Fibroblast of pulmonary artery (primary cell): ENCODE measurements at places on chromosomes 1 and 21.

GRCh38 chr1:110235834-110236682, 25.9 kb downstream of the KCNC4 start:
- DNase-seq: peak; percentile 92

DNA sequence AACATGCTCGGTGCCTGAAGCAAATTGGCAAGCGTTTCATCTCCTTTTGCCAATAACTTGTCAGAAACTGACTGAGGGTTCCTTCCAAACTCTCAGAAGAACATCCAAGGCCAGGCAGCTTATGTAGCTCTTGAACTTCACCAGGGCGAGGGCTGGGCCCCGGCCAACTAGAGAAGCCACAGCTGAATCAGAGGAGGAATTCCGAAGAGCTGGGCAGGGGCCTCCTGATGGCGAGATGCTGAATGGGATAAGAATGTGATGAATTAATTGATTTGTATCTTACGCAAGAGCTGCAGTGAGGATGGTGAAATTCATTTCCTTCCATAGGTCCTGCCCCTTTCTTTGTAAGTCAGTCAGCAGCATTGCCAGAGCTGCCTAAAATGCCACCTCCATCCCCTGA, 345.8 kb downstream of the KIF26B start:
- peak; percentile 60 for DNase-seq

GRCh38 chr1:30183895-30184294, 539.5 kb downstream of the MATN1 start:
- DNase-seq: no peak

- DNase-seq: no peak
Measured at GRCh38 chr1:83620016-83620415, 378.9 kb downstream of the TTLL7 start.

GRCh38 chr1:42399315-42400100, 18.9 kb downstream of the RIMKLA start:
- DNase-seq: no peak

GRCh38 chr1:44524655-44525500, 119.8 kb downstream of the RNF220 start:
- no peak for DNase-seq

GRCh38 chr1:231731268-231731667, 104.7 kb downstream of the DISC1 start:
- no peak for DNase-seq

DNA sequence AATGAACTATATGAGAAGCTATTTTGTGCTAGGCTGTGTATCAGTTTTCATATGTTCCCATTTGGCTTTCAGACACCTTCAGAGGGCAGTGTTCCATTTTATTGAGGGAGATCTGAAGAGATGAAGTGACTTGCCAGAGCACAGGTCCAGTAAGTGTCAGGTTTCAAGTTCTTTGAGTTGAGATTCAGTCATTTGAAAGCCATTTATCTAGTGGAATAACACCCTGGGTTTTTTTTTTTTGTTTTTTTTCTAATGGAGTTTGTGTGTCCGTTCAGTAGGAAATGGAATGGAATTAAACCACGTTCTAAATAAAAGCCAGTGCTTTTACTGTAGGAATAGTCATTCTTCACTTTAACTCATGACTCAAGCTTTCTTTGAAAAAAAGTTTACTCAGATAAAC, 652.9 kb upstream of the USP24 start:
- peak; percentile 20 for DNase-seq

DNA sequence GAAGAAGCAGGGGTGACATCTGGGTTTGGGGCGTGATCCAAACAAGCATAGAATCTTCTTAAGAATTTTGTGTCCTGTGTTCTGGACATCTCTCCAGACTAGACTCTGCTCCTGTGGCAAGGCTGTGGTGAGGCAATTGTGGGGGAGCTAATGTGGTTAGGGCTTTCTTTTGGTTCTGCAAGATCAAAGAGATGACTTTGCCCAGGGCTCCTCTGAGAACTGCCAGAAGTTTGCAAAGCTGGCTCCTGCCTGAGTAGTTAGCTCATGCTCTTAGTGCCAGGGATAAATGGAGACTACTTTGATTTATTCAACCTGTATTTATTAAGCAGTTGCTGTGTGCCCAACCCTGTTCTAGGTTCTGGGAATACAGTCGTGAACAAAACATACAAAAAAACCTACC, 34.0 kb upstream of the CRNN start:
- DNase-seq: no peak

DNA sequence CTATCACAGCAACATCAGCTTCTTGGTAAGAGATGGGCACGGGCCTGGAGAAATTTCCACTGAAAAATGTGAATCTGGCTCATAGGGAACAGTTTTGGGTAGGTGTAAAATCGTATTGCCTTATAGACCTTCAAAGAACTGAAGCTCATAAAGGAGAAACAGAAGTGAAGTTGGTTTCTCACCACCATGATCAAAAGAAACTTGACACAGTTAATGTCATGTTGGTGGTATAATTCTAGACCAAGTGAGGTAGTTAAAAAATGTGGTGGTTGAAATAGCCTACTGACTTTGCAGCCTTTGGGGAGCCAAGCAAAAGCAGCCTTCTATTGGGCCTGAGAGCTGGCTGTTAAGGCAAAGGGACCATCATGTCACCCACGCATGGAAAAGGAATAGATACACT, 8.9 kb downstream of the CD1D start:
- no peak for DNase-seq

DNA sequence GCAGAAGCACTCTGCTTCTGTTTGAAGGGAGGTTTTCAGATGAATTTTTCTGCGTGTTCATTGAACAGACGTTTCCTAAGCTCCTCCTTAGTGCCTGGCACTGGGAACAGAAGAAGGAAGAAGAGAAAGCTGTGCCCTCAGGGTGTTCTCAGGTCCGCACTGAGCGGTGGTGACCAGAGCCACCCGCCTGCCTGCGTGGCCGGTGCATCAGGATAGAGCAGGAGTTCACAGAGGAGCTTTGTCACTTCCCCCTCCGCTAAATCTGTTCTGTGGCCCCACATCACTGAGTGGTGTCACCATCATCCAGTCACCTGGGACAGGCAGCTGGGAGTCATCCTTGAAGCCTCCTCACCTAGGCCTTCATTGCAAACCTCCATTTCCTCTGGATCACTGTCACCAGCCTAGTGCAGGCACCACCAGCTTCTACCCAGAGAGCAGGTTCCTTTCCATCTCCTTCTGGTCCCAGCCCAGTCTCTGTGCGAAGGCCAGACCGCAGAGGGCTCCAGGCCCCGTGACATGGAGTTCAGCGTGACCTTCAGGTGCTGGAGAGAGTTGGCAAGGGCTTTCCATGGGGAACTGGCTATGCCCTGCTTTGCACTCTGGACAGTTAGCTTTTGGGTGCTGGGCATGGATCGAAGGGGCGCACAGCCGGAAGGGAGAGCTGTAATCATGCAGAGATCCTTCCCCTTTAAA, 21.7 kb downstream of the PARK7 start:
- no peak for DNase-seq

DNA sequence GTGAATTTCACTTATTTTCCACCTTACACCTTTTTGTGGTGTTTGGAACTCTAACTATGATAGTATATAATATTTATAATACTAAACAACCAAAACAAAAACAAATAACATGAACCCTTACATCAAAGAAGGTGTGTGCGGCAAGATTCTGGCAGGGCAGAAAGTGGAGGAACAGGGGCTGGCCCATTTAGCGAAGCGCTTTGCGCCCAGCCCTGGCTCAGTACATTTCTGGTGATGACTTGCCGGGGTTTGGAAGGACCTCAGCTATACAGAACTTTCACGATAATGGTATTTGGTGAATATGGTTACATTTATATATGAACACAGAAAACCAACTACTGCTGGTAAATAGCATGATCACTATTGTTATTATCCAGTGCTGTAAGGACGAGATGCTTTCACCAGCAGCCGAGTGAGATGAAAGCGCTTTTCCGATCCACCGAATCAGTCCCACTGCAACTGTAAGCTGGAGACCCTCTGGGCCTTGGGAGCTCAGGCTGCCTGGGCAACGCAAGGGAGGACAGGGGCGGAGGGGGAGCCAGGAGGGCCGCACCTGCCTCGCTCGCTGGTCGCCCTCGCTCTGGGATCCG, 63.9 kb downstream of the CD247 start:
- DNase-seq: no peak

GRCh38 chr1:210189426-210189825, 43.2 kb upstream of the SERTAD4 start:
- DNase-seq: no peak

DNA sequence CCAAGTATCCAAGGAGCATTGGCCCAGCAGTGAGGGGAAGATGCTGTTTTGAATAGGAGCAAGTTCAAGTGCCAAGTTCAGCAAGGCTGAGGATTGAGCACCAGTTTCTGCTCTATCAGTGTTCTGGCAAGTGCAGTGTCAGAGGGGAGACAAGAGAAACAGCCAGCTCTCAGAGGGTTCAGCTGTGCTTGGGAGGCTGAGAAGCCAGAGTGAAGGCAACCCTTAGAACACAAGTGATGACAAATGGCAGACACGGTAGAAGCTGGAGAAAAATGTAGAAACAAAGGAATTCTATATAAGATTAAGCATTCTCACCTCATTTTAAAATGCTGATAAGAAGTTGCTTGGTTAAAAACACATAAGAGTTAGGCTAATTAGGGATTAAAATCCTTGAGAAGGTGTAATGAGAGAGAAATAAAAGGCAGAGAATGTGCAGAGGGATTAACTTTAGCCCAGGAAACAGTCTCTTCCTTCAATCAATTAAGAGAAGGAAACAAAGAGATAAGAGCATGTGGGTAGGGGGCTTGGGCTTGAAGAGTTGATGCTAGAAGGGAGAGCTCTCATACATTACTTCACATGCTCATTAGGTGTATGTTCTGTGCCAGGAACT, 475.4 kb downstream of the AJAP1 start:
- DNase-seq: no peak

DNA sequence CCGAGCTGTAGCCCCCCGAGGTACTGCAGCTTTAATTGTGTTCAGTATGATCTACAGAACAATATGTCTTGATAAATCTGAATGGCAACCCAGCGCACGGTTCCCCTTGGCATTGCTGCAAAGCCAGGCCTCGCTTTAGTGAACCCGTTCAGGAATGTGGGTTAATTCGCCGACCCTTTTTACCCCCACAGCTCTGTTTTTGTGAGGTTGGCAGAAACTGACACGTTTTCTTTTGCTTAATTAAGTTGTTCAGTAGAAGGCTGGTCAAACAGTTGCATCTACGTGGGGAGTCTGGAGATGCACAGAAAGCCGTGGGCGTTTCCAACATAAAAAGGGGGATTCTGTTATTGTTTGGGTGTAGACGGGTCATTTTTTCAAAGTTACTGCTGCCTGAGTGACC, 43.2 kb downstream of the OLIG1 start:
- no peak for DNase-seq

DNA sequence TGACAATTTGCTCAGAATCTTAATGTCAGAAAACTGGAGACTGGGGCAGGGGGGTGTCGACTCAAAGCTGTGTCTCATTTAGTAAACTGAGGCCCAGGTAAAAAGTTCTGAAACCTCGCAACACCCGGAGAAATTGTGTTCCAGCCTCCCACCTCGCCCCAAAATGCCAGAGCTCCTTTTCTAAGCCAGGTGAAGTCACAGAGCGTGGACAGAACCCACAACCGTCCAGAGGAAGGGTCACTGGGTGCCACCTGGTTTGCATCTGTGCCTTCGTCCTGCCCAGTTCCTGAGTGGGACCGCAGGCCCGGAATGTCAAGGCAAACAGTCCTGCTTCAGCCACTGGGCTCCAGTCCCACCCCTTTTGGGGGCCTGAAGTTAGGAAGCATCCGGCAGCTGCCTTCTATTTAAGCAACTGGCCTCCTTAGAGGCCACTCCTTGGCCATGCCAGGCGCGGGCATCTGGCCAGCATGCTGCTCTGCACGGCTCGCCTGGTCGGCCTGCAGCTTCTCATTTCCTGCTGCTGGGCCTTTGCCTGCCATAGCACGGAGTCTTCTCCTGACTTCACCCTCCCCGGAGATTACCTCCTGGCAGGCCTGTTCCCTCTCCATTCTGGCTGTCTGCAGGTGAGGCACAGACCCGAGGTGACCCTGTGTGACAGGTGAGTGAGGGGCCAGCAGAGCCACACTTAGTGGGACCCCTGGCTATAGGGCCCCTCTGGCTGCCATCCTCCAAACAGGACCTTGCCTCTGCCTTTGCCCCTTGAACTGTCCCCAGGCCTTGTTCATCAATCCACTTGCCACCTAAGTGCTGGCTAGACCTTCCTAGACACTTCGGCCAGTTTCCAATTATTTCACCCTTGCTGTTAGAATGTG, at the start of gene TAS1R1:
TAS1R1 (plus strand) TSS at position 401 of the 872 bp plus-strand sequence; CDS start at position 468, 67 bp downstream.
- no peak for DNase-seq

DNA sequence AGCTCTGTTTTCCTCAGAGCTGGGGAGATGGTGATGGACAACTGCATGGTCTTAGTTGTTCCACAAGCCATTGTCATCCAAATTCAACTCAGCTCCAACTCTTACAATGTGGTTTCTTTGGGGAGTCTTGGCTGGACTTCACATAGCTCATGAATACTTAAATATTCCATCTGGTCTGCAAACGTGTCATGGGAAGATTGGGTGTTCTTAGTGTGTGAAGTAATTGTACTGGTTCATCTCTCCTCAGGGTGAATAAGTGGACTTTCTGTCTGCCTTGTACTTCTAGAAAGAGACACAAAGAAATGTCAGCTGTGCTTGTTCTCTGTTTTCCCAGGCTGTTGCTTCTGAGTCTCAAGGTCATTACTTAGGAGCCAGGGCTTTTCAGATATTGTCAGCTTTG, 106.6 kb downstream of the VPS13D start:
- DNase-seq: peak; percentile 11

DNA sequence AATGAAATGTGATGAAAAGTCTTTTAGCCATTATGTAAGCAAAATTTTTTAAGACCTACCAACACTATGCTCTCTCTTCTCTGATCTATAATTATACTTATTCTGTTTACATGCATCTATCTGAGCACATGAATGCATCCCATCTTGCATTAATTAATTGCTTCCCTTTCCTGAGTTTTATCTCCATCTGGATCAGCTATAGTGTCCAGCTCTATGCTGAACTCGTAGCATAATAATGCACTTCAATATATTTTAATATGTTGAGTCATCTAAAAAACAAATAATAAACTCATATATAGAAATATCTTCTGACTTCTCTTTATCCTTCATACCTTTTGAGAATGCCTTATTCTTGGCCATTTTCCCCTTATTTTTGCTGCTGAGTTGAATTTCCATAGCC, 1097.8 kb downstream of the TTLL7 start:
- DNase-seq: no peak

DNA sequence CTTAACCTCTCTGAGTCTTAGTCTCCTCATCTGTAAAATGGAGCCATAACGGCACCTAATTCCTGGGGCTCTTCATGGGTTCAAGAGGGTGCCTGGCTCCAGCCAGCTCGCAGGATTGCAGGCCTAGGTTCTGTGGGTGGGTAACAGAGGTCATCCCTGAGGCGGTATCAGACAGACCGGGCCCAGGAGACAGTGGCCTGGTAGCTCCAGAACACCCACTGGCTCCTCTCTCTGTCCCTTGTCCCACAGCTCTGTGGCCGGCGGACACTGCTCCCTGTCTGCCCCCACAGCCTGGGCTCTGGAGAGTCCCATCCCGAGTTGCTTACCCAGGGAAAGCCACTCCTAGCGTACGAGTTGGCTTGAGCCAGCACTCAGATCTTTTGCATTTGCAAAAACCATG, 150.3 kb downstream of the PEX14 start:
- no peak for DNase-seq
